ENCODE measurements at places on chromosomes 6 and 20.
A peak's percentile ranks its signal among the peaks of the same experiment; 100 is the strongest.

GRCh38 chr6:35018746-35019145 is 122.4 kb downstream of the TCP11 start:
- DNase-seq = no peak

- DNase-seq = peak; percentile 24
Measured at GRCh38 chr6:28523241-28523622, 2.4 kb upstream of the GPX5 start.

GRCh38 chr6:6803180-6803977 is 214.9 kb downstream of the LY86 start:
- DNase-seq = peak; percentile 61

GRCh38 chr6:99416226-99416625 is 8.9 kb downstream of the PNISR start:
- DNase-seq = no peak

DNA sequence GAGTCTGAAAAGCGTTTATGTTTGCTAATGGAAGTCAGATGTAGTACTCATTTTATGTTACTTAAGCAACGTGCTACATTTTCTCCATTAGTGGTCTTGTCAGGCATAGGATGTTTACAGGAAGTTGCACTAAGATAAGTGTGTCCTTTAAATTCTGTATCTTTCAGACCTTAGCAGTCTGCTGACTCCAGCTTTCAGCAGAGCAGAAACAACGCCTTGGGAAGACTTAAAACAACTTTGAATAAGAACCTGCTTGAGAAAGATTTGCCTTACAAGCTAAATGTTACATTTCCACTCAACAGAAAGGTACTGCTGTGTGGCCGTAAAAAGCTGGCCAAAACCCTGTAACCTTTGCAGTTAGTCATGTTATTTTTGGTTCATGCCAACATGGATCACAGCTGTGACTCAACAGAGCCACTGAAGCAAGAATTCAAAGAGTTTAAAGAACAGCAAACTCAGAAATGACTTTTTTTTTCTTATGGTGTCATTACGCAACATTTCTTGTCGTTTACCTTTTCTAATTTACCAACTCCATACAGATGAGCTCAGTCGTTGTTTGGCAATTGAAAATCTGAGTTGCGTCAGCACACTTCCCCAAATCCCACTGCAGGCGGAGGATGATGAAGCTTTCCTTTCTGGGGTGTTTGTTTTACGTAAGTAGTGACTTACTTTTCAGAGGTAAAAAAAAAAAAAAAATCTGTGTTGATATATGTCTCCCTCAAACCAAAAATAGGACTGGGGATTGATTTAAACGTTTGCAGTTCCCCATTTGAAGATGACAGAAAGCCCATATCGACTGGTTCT is 27.9 kb upstream of the BMP6 start:
- peak; percentile 80 for DNase-seq

GRCh38 chr6:117976030-117976651 is 69.1 kb downstream of the SLC35F1 start:
- DNase-seq = no peak

GRCh38 chr20:25553819-25554296 is 31.5 kb downstream of the NINL start:
- no peak for DNase-seq

- no peak for DNase-seq
Measured at GRCh38 chr6:107418118-107418517, 41.2 kb downstream of the PDSS2 start.

DNA sequence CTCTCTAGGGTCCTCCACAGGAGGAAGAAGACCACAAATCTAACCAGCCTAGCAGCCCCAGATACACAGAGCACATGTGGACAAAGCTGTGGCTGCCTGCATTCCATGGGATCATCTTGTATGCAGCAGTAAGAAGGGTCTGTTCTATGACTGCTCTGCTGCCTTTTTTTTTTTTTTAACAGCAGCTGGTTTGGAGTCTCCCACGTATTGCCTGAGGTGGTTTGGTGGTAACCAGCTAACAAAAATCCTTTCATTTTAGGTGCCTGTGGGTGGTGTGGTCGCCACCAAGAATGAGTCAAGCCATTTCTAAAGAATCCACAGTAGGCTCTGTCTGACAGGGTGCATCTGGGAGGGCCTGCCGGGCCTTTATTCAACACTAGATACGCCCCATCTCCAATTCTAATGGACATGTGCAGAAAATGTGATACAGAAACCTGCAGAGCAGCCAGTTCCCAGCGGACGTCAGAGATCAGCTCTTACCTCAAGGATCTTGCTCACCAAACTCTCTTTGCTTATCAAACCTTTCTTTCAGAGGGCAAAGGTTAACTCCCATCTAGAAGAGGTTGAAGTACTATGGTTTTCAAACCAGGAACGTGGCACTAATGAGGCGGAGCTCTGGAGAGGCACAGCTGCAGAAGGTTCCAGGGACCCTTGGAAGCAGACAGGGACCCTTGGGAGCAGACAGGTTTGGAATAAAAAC is 32.0 kb downstream of the GNAS-AS1 start:
- DNase-seq = no peak

DNA sequence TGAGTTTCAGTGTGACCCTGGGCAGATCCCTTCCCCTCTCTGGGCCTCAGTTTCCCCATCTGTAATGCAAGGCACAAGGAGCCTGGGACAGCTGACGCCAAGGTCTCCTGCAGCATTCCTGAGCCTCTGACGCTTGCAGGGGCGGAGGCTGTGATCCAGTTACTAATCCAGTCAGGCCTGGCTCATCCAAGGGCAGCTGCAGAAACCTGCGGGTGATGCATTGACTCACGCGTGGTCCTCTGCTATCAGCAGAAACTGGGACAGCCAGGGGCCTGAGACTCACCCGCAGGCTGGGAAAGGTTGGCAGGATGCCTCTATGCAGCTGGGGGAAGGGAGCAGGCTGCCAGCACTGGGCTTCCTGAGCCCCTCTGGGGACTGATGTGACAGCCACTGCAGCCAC is 65.0 kb upstream of the SIRPA start:
- no peak for DNase-seq

DNA sequence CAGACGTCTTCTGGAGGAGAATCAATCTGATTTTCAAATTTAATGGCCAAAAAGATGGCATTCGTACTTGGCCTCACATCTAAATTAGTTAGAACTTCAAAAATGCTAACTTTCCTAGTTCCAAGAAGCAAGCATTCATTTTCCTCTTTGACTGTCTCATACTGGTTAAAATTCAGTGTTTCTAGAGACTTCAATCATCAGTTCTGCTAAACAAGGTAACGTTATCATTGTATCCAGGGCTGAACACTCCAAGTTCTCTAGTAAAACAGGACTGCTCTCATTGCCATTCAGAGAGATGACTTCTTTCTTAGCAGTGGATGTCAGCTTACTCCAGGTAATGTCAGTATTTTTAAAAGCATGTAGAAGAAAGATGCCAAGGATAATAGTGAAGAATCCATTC is 34.6 kb upstream of the ENTPD6 start:
- no peak for DNase-seq

- DNase-seq = no peak
Measured at GRCh38 chr6:132964868-132965382, 150.6 kb downstream of the RPS12 start.

DNA sequence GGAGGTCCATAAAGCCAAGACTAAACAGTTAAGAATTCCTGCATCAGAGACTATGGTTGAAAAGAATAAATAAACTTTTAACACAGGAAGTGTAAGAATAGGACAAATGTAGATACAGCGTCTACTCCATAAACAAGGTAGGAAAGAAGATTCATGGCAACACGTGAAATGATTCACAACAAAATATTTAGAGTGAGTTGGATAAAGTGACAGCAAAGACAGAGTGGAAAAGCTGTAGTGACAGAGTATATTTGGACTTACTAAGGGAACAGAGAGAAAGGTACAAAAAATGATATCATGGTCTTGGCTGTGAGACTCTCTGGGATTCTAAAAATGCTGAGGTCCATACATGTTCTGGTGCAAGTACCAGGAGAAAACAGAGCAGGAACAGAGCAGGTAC is 21.9 kb upstream of the KIAA0408 start:
- DNase-seq = no peak

GRCh38 chr20:48490961-48491831 is 336.6 kb downstream of the PREX1 start:
- DNase-seq = no peak

- DNase-seq = no peak
Measured at GRCh38 chr6:147479857-147480256, 28.6 kb upstream of the SAMD5 start.

GRCh38 chr6:22954749-22955385 is 385.5 kb downstream of the HDGFL1 start:
- DNase-seq = no peak

- DNase-seq = no peak
Measured at GRCh38 chr20:48352042-48352441, 475.8 kb downstream of the PREX1 start.

GRCh38 chr6:113995634-113996033 is 24.7 kb upstream of the HDAC2 start:
- DNase-seq = no peak

DNA sequence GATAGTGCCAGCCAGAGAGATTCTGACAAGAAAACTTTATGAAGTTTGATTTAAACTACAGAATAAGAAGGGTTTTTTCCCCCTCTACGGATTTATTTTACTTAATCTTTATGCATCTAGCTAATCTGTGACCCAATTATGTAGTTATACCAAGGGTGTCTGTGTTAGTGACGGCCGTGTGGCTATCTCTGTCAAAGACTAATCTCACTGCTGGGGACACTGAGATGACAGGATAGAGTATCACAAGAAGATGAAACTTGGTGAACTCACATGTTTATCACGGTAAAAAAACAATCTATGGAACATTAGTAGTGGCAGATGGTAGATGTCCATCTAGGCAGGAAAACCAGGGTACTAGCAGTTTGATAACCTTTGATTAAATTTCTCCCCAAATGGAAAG is 149.7 kb downstream of the AHI1 start:
- DNase-seq = no peak

DNA sequence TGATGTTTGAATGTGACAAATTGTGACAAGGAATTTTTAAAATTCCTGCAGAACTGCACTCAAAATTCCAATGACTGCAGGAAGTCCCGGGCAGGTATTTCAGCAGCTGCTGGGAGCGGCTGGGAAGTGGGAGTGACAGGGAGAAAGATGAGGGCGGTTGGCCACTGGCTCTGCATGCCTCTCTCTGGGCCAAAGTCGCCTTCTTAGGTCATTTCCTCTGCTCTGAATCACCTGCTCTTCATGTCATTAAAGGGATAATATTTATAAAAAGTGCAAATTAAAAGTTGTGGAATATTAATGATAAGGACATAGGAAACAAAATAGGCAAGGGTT is 43.9 kb downstream of the RAMACL start:
- DNase-seq = no peak

DNA sequence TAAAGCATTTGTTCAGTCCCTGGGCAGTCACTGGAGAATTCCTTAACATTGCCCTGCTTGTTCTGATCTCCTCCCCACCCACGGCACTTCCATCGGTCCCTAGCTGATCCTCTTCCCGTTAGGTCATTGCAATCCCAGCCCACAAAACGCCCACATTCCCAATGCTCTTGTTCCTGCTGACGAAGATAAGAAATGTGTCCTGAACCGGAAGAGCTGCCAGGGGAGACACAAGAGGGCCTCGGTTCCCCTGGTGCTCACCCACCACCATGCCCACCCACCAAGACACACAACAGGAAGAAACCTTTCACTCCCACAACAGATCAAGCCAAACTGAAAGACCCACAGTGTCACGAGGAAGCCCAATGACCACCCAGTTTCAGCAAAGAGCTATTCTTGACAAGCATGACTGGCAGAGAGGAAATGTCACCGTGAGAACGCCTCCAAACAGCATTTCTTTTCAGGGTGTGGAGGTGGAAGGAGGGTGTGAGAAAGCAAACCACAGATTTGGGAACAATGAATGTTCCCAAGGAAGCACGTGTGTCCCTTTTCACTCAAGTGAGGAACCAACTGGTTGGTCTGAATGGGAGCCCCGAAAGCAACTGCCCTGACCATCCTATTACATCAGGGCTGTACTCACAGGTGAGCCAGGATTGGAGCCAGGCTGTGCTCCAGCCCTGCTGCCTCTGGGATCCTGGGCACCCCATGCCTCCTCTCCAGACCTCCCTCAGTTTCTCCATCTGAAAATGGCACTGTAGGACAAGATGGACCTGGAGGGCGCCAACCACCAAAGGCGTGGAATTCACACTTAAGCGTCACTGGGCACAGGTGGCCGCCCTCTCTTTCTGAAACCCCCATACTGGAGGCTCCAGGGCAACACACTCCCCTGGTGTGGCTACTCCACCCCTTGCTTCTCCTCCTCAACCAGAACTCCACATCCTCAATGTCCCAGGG is 97.5 kb downstream of the ZMYND8 start:
- DNase-seq = no peak

GRCh38 chr20:13717631-13718044 is 67.1 kb downstream of the ESF1 start:
- no peak for DNase-seq

DNA sequence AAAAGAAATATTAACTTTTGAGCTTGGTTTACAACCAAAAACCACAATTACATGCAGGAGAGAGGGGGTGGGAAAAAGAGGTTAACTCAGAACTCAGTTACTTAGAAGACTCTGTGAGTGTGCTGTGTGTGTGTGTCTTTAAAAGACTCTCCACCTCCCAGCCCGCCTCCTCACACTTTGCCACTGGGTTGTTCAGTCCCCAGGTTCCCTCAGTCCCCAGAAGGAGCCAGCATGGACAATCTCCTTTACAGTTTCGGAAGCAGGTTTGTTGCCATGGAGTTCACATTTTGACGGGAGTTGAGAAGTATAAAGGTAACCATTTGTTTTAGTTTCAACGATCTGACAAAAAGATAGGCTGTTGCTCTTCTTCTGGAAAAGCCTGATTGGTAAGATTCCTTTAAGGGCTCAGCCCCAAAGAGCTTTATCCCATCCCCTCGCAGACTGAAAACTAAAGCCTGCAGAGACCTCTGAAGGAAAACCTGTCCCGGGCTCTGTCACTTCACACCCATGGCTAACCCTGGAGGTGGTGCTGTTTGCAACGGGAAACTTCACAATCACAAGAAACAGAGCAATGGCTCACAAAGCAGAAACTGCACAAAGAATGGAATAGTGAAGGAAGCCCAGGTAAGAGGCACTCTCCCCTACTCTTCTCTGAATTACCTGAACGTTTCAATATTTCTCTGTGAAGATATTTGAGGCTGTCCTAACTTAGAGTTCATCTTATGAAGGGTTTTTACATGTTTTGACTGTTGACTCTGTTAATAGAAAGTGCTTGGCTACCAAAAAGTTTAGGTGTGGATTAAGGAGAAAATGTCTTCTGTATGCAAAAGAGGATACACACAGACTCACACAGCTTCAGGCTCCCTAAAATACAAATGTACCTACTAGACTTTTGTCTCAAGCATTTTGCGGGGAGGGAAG is at the start of gene SPTLC3:
Gene SPTLC3 (plus strand): TSS at position 212 of the 921 bp plus-strand sequence. CDS start 296 bp downstream, at position 508.
- DNase-seq = no peak

DNA sequence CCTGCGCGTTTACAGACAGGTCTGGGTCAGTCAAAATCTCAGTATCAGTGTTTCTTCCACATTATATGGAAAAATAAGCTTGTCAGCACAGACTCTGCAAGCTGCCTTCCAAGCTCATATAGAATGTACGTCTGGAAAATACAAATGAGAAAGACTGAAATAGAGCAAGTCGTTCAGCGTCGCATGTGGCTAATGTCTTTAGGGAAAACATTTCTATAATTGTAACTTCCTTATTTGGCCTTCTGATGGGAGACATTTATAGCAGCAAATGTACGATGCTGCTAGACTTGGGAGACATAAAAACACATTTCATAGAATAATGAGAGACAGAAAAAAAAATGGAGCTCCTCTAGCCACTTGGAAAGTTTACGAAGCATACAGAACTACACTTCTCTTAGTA is 122.2 kb downstream of the KIF16B start:
- no peak for DNase-seq

GRCh38 chr20:17850684-17851026 is 117.9 kb downstream of the SNX5 start:
- no peak for DNase-seq

GRCh38 chr20:16106191-16106849 is 466.9 kb downstream of the KIF16B start:
- no peak for DNase-seq

GRCh38 chr6:158756977-158757752 is 62.0 kb downstream of the EZR start:
- DNase-seq = no peak
